ENCODE measurements at places on chromosomes 13 and 19. TPM values are rescaled to one million over a fixed set of nuclear protein-coding genes. Genes with fewer than 3 reads are reported as not detected.

The KLK7 gene
- not detected for total RNA-seq

The RNF113B gene
- total RNA-seq: not detected

The SYNE4 gene
- not detected for total RNA-seq

The HRC gene
- total RNA-seq: not detected

The INAFM1 gene
- total RNA-seq: 7.8 TPM

The GRIK5 gene
- total RNA-seq: not detected

The SERP2 gene
- 11.2 TPM for total RNA-seq

The TSSK6 gene
- total RNA-seq: 0.35 TPM

The CEACAM4 gene
- not detected for total RNA-seq

The LILRA6 gene
- total RNA-seq: not detected

The ZNF677 gene
- 6.9 TPM for total RNA-seq

The LILRA5 gene
- total RNA-seq: not detected

The OR7D2 gene
- not detected for total RNA-seq

The PEG3 gene
- 0.29 TPM for total RNA-seq

The FAM216B gene
- total RNA-seq: not detected

The CFD gene
- 2.0 TPM for total RNA-seq

The KIR2DL3 gene
- not detected for total RNA-seq

The CCDC70 gene
- total RNA-seq: not detected

The EBPL gene
- total RNA-seq: 147 TPM

The KLK5 gene
- total RNA-seq: not detected

The SHISA2 gene
- not detected for total RNA-seq

The KIR2DL4 gene
- not detected for total RNA-seq

The SLC7A10 gene
- not detected for total RNA-seq

The ZNF610 gene
- total RNA-seq: 1.2 TPM

The COX7A1 gene
- total RNA-seq: 5.5 TPM

The ALKBH6 gene
- total RNA-seq: 27.5 TPM

The PRTN3 gene
- not detected for total RNA-seq

The ZNF865 gene
- total RNA-seq: 2.6 TPM

The PSG11 gene
- 0.71 TPM for total RNA-seq

The ZNF112 gene
- total RNA-seq: 2.0 TPM

The LATS2 gene
- 16.7 TPM for total RNA-seq

The ZNF780A gene
- 2.3 TPM for total RNA-seq

The MBD3L2 gene
- not detected for total RNA-seq

The SGCG gene
- total RNA-seq: not detected

The KASH5 gene
- not detected for total RNA-seq

The CPB2 gene
- not detected for total RNA-seq

The TICAM1 gene
- 0.29 TPM for total RNA-seq

Data from myometrial cell (primary cell).